ENCODE measurements at places on chromosomes 3 and 15. TPM values are rescaled to one million over a fixed set of nuclear protein-coding genes. Genes with fewer than 3 reads are reported as not detected.
A peak's percentile ranks its signal among the peaks of the same experiment; 100 is the strongest.

DNA sequence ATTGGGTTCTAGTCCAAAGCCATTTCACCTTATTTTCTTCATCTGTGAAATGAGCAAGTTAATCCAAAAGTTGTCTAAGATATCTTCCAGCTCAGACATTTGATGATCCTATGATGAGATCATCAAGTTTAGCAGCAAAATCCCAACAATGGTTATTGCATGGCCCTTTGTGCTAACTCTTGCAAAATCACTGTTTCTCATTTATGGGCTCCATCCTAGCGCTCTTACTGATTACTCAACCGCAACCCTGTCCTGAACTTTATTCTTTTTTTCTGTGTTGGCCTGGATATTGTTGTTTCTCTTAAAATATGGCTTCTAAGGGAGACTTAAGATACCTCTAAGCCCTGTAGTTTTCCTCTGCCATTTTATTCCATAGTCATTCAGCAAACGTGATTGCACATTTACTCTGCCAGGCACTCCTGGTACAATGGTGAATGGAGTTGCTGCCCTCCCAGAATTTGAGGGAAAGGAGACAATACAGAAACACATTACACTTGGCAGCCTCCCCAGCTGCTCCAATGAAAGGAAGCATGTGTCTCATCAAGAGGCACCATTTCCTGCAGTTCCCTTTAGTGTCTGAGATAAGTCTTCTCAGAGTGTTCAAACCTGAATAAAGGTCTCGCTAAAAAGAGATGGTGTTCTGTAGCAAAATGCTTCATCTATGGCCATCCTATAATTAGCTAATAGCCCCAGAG lies 4.4 kb downstream of the GXYLT2 start:
- peak; percentile 75 for DNase-seq
- no peaks in the 10 kb centered on the region for H3K27me3 ChIP-seq
- no peak overlapping the region for H3K4me3 ChIP-seq
- peaks cover 26% of the 10 kb centered on the region for H3K4me1 ChIP-seq
- no peaks in the 10 kb centered on the region for H3K36me3 ChIP-seq

GRCh38 chr15:85407421-85408269 lies 27.2 kb downstream of the AKAP13 start:
- no peak for DNase-seq
- no peaks in the 10 kb centered on the region for H3K36me3 ChIP-seq
- no peaks in the 10 kb centered on the region for H3K27me3 ChIP-seq
- H3K27ac ChIP-seq = no peak overlapping the region

Gene FETUB
- not detected for total RNA-seq

GRCh38 chr3:46845860-46846623 lies 17.2 kb downstream of the MYL3 start:
- H3K27me3 ChIP-seq = no peaks in the 10 kb centered on the region
- H3K4me3 ChIP-seq = peak overlapping the region; percentile 31
- peak; percentile 68 for DNase-seq
- H3K27ac ChIP-seq = no peak overlapping the region

GRCh38 chr15:60589728-60590127 lies 110.8 kb upstream of the ICE2 start:
- H3K27ac ChIP-seq = no peak overlapping the region
- H3K36me3 ChIP-seq = no peaks in the 10 kb centered on the region
- H3K4me3 ChIP-seq = no peak overlapping the region
- H3K27me3 ChIP-seq = peaks cover 78% of the 10 kb centered on the region

DNA sequence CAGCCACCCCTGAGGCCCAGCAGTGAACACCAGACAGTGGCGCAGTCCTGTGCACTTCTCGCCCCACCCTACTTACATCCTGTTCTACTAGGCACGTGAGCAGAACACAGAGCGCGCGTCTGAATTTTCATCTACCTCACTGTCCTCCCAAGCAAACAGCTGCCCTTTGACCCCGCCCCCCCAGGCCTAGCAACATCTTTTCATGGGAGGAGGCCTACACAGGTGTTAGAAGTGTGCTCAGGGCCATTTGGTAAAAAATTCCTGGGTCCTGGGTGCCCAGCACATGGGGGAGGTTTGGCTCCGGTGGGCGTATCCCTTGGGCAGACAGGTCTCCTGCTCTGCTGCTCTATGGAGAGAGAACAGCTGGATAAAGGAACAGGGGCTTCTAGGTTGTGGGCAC lies 95.0 kb downstream of the MYLK start:
- no peaks in the 10 kb centered on the region for H3K36me3 ChIP-seq
- H3K27me3 ChIP-seq = no peaks in the 10 kb centered on the region
- peak; percentile 26 for DNase-seq
- H3K4me1 ChIP-seq = peaks cover 39% of the 10 kb centered on the region
- no peak overlapping the region for H3K4me3 ChIP-seq

GRCh38 chr3:78907367-78907766 lies 860.4 kb downstream of the ROBO1 start:
- H3K36me3 ChIP-seq = no peaks in the 10 kb centered on the region
- H3K27me3 ChIP-seq = no peaks in the 10 kb centered on the region
- peaks cover 40% of the 10 kb centered on the region for H3K4me1 ChIP-seq
- DNase-seq = no peak
- no peak overlapping the region for H3K27ac ChIP-seq

DNA sequence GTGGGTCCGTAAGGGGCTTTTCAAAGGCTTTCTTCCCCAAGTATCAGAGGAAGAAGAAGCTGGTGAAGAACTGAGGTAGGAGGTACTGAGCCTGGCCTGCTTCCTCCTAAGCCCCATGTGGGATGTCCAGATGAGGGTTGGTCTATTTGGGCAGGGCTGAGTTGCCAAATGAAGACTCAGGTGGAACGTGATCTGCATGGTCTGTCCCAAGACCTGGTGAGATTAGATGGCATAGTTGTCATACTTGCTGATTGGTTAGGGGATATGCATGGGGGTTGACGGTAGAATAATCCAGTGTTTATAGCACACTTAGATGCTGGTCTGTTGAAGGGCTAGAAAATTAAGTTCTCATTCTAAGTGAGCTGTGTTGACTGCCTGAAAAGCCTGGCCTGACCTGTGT lies 36.3 kb upstream of the BSN start:
- no peak overlapping the region for H3K27ac ChIP-seq
- DNase-seq = no peak
- H3K4me1 ChIP-seq = no peaks in the 10 kb centered on the region
- no peaks in the 10 kb centered on the region for H3K36me3 ChIP-seq

- H3K4me1 ChIP-seq = peaks cover 14% of the 10 kb centered on the region
- H3K4me3 ChIP-seq = no peak overlapping the region
- no peaks in the 10 kb centered on the region for H3K27me3 ChIP-seq
- H3K27ac ChIP-seq = no peak overlapping the region
- no peaks in the 10 kb centered on the region for H3K36me3 ChIP-seq
Observed at GRCh38 chr15:65066001-65066634, 1.7 kb downstream of the RASL12 start.

DNA sequence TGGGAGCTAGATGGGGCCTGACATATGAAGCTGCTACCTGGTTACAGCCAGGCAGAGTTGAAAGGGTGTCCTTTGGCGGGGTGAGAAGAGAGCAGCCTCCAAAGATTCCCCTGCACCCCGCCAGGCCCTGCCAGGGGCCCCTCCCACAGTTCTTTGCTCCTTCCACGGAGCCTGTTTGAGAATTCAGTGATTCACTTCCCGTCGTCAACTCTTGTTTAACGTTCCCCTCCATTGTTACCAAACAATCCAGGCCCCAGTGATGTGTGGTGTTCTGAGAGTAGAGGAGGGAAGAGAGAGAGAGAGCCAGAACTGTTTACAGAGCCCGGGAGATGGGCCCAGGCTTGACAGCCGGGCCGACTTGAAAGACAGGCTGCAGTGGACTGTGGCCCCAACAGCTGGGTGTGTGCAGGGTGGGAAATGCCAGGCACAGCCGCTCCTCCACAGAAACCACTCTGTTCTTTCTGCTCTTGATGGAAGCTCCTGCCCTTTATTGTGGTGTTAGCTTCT lies 81.5 kb downstream of the SMAD3 start:
- DNase-seq = peak; percentile 68
- H3K4me3 ChIP-seq = no peak overlapping the region
- peak overlapping the region; percentile 71 for H3K27ac ChIP-seq
- peaks cover 69% of the 10 kb centered on the region for H3K4me1 ChIP-seq

DNA sequence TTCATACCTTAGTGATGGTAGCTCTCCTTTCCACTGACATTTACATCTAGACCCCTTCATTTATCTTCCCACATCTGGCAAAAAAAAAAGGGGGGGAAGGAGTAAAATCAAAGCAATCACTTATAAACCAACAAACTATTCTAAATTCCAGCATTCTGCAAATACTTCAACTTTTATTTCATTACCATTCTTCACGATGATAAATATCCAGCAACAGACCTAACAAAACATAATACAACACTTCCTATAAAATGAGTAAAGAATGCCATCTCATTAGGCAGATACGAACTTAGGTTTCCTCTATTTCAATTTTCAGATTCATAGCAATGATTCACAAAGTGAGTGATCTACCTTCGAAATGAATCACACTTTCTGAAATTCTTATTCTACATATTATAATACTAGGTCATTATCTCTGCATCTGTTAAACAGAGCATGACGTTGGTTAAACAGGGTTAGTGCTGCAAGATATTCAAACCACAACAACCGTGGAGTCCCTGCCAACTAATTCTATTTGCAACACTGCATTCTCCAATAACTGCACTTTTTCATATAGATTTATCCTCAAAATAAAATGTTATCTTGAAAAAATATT lies at the start of gene LRRFIP2:
Gene LRRFIP2, minus strand, starts transcription at position 51 of the 595 bp plus-strand sequence. CDS start 25,599 bp downstream, outside the sequence.
- peak within 1 kb of the TSS; percentile 88 for H3K27ac ChIP-seq
- peak within 1 kb of the TSS; percentile 94 for H3K4me3 ChIP-seq
- DNase-seq = no peak
- peaks cover 4% of the 10 kb centered on the region for H3K36me3 ChIP-seq
- H3K27me3 ChIP-seq = no peaks in the 10 kb centered on the region
- H3K4me1 ChIP-seq = peaks cover 16% of the 10 kb centered on the region

DNA sequence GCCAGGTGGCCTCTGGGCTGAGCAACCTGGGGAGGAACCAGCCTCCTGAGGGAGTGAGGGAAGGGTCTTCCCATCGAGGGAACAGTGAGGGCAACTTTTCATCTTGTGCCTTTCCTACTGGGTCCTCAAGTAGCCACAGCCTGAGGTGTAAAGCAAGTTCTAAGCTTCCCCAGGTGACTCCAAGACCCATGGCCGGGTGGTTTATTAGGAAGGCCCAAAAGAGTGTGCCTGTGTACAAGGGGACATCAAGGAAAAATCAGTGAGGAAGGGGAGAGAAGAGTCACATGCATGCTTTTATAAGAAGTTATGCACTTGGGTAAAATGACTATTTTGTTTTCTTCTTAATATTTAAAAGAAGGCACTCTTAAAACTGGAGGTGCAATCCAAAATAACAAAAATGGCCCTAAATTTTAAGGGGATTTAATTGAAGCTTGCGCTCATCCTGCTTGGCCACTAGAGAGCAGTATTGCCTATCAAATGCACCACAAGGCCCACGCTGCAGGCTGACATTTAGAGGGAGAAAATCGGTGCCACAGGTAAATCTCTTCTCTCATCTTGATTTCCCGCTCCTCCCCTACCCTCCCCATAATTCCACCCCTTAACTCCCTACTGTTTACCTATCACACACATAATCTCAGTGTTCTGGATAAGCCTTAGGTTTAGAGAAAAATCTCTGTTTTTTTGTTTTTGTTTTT lies 6.7 kb downstream of the NANOGP8 start:
- no peaks in the 10 kb centered on the region for H3K4me1 ChIP-seq
- peak; percentile 69 for DNase-seq
- H3K4me3 ChIP-seq = no peak overlapping the region

DNA sequence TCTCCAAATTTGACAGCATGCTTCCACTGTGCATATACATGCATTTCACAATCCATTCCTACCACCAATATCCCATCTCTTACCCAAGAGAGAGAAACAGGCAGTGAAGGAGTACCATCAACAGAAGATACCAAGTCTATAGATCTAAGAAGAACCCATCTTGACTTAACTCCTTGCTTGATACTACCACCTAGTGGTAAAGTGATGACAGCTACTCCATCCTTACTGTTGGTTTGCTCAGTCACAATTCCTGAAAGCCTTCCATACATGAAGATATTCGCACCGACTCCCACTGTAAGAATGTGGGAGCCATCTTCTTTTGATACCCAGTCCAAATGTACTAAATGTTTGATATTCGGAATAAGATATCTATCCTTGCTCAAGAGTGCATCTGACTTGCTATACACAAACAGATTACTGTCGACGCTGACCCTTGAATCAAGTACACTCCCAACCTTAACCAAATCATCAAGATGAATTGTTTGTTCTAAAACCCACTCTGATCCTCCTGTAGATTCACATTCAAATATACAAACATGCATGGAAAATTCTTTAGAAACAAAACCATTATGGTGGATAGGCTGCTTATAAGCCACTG lies 123.1 kb downstream of the DMXL2 start:
- no peaks in the 10 kb centered on the region for H3K4me1 ChIP-seq
- H3K27me3 ChIP-seq = no peaks in the 10 kb centered on the region
- H3K36me3 ChIP-seq = no peaks in the 10 kb centered on the region
- H3K4me3 ChIP-seq = no peak overlapping the region

DNA sequence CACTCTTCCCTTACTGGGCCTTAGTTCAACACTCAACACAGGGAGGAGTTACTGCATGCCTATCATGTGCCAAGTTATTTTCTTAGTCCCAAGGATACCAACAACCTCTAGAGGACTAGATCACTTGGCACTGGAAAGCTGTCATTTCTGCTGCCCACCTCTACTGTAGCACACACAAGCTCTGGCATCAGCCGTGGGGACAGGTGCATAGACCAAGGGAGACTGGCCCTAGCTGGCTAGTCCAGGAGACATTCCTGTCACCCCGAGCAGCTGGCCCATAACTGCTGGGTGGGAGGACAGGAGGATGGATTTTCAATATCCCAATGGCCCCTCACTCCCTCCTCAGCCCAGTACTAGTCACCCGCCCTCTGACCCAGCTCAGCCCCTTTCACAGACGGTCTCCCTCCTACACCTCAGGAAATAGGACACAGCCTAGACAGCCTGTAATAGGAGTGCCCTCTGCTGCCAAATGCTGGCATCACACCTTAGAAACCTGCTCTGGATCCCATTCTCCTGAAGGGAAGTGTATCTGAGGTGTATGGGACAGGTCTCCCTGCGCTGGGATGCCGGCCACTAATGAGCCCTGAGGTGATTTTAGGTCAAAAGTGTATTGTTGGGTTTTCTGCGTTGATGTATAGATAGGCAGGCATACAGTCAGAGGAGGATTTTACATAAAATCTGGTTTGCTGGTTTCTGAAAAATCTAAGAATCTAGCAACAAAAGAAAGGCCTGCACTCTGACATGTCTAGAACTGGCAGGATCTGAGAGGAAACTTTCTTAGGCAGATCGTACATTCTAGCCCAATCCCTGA lies 3.4 kb upstream of the DZIP1L start:
- H3K4me3 ChIP-seq = no peak overlapping the region
- H3K27me3 ChIP-seq = no peaks in the 10 kb centered on the region
- no peaks in the 10 kb centered on the region for H3K36me3 ChIP-seq
- peak; percentile 69 for DNase-seq
- H3K4me1 ChIP-seq = peaks cover 5% of the 10 kb centered on the region

GRCh38 chr15:84955089-84955848 lies 26.4 kb upstream of the PDE8A start:
- no peaks in the 10 kb centered on the region for H3K36me3 ChIP-seq
- H3K4me1 ChIP-seq = peaks cover 26% of the 10 kb centered on the region
- DNase-seq = peak; percentile 92
- peak overlapping the region; percentile 20 for H3K4me3 ChIP-seq
- no peaks in the 10 kb centered on the region for H3K27me3 ChIP-seq

Gene SCAMP2
- total RNA-seq = 77.9 TPM

Gene NMNAT3
- total RNA-seq = 1.9 TPM

Gene XCR1
- not detected for total RNA-seq

GRCh38 chr3:28590860-28591259 lies 242.2 kb upstream of the AZI2 start:
- H3K4me3 ChIP-seq = no peak overlapping the region
- H3K4me1 ChIP-seq = no peaks in the 10 kb centered on the region
- H3K27ac ChIP-seq = no peak overlapping the region
- no peak for DNase-seq

Gene AADACL2
- total RNA-seq = not detected
